ENCODE measurements at places on chromosomes 3 and 15. TPM values are rescaled to one million over a fixed set of nuclear protein-coding genes. Genes with fewer than 3 reads are reported as not detected.

GRCh38 chr3:64022451-64023186 lies 675 bp downstream of the PSMD6 start:
- DNase-seq, result no peak

Gene CHRNA7
- 2.0 TPM for total RNA-seq

GRCh38 chr3:156230278-156230900 lies 110.0 kb downstream of the KCNAB1 start:
- DNase-seq, result no peak

DNA sequence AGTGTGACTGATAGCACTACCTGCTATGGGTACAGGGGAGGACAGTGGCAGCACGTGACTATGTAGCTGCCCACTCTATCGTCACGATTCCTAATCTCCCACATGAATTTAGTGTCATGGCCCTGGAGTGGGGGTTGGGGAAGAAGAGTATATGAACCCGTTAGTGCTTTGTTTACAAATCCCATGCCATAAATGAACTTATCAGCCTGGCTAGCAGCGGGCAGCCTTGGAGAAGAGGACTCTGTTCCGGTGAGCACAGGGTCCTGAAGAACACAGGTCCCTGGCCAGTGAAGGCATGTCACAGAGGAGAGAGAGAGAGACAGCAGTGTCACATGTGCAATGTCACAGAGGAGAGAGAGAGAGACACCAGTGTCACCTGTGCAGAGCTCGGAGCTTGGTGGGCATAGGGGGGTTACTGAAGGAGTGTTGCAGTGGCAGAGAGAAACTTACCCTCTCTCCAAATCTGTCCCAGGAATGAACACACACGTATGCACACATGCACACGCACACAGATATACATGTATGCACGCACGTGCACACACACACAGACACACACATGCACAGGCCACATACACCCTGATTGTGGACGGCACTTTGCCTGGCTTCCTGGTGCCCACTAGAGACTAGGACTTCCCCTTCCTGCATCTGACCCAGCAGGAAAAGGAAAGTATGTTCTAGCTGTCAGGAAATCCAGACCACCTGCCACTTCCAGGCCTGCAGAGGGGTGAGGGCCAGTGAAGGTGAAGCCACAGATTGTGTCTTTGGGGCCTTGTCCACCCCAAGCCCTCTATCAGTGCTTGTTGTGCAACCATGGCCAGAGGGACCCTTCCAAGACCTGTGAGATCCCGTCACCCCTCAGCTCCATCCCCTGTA lies 26.3 kb downstream of the ITGA11 start:
- DNase-seq, result no peak

DNA sequence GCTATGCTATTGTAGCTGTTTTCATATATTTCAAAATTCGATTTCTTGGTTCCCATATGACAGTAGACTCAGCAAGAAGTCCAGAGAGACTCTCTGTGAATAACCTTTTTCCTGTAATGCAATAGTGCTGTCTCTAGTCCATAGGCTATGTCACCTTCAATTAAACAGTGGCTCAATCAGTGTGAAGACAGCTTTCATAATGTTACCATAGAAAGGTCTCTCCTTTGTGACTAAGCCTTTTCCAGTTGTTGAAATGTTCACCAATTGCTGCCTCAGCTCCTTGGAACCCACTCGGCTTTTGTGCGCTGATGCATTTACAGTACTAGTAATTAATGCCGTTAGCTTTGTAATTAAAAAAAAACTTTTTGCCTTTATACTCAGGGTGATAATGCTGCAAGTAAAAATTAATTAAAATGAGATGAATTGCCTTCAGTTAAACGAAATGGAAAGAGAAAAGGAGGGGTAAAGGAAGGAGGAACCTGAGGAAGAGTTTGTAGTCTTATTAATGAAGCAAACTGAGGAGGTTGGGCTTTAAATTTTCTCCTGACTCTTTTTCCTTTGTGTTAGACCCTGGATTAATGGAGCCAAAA lies 214.8 kb downstream of the LSAMP start:
- no peak for DNase-seq

- no peak for DNase-seq
Observed at GRCh38 chr15:74482661-74483060, 21.7 kb upstream of the UBL7 start.
